ENCODE measurements at places on chromosomes 7 and 10.

DNA sequence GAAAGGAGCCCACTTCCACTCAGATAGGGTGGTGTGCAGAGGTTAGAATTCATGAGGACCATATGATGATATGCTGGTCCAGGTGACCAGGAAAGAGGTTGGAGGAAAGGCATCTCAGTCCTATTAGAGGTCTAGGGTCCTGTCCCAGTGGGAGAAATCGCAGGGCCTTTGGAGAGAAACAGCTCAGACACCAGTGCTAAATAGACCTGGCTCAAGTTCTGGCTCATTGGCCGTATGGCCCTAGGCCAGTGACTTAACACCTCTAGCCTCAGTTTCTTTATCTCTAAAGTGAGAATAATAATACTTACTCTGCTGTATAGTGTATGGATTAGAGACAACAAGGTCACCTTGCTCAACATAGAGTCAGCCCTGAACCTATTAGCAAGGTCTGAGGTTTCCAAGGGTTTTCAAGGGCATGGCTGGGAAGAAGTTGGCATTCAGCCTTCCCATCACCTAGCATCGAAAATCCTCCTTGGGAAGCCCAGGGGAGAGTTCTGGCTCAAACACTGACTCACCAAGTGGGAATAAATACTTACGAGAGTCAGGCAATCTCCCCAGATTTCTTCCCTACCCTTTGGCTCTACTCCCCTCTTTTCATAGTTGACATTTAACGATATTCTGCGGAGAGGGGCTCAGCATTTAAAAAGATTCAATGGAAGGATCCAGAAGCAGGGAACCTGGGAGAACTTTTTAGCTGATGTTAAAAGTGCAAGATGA, 473.1 kb upstream of the PODXL start:
- DNase-seq = no peak

DNA sequence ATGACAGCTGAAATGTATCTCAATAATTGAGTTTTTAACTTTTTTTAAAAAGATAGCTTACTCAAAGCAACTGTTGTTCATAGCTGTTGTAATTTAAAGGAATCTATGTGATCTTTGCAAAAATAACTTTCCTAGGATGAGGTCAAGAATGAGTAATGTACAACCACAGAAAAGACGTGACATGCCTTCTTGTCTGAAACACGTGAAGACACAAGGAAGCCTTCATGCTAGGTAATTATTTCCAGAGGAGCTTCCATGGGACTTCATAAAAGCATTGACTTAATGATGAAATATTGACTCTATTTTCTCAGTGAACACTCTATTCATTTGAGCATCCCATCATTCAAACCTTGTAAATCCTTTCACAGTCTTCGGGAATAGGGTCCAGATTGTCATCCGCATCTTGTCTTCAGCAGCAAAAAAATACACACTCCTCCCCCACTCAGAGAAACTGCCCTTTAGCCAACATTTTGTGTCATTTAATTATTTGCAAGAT, 528.0 kb downstream of the NRG3 start:
- no peak for DNase-seq

GRCh38 chr10:117223693-117224430, 17.1 kb upstream of the SLC18A2 start:
- no peak for DNase-seq

GRCh38 chr10:5589661-5590511, 65.1 kb downstream of the CALML3 start:
- no peak for DNase-seq

DNA sequence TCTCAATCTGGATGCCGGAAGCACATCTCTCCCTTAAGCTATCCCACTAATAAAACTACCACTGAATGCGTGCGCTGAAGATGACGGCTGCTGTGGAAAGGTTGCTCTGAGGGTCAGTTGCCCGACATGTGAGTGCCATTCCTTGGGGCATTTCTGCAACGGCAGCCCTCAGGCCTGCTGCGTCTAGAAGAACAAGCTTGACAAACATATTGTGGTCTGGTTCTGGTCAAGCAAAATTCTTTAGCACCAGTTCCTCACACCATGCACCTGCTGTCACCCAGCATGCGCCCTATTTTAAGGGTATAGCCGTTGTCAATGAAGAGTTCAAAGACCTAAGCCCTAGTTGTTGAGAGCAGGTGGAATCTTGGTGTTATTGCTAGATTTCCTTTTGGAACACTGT, 184.2 kb downstream of the SRPK2 start:
- DNase-seq = no peak

DNA sequence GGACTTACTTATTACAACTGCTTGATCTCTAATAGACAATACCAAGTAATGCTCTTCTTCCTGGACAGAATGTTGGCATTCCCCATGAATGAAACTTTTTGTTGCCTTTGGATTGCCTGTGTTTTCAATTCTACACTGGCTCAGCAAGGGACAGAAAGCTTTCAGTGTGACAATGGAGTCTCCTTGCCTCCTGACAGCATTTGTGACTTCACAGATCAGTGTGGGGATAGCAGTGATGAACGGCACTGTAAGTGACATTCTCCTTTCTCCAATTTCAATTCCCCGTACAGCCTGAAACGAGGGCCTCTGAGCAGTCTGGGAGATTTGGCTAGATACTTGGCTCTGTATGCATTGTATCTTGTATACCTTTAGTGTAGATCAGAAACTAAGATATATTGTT, 290 bp downstream of the MALRD1 start:
- no peak for DNase-seq

- DNase-seq = peak; percentile 35
Measured at GRCh38 chr10:72086466-72087391, 1.6 kb downstream of the SPOCK2 start.

- no peak for DNase-seq
Measured at GRCh38 chr10:90621577-90621976, 236.3 kb downstream of the HTR7 start.

DNA sequence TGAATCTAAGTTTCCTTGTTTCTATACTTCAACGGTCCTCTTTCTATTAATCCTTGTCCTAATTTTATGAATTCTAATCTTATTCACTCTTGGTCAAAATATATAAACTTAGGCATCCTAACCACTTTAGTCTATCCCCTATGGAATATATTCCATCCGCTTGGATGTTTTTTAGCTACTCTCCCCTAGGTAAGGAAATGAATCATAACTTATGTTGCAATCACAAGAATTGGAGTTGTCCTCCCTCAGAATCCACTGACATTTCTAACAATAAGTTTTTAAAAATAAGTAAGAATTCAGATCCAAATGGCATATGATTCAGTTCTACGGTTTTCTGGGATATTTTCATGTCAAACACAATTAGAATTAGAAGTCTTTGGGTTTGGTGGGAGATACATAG, 1081.6 kb downstream of the SORCS1 start:
- DNase-seq = no peak
